ENCODE measurements at places on chromosomes 4 and X. TPM values are rescaled to one million over a fixed set of nuclear protein-coding genes. Genes with fewer than 3 reads are reported as not detected.

The ARMCX1 gene
- 16.1 TPM for polyA plus RNA-seq

DNA sequence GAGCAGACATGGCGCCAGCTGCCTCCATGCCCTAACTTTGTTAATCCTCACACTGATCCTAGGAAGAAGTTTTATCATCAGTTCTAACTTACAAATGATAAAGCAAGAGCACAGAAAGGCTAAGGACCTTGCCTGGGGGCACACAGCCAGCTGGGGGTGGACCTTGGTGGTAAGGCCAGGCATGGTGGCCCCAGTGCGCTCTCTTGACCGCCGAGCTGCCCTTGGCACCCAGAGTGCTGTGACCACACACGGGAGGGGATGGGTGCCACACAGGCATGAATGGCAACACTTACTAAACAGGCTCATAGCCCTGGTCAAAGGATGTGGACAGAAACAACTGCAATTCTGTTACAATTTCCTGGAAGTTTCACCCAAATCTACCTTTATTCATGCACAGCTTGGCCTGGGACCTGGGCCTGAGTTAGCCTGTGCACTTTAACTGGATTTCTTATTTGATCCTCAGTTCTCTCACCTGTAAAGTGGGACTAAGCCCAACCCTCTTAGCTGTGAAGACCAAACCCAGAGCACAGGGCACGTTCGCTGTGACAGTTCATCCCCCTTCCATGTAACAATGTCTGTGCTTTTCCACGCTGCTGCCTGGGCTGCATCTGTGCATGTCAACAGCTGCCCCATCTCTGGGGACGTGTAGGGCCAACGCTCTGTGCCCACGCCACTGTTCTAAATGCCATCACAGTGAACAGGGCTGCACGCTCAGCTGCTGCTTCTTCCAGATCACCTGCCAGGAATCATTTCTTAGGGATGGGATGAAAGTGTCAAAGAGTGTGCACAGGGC, 44.8 kb downstream of the ACOX3 start:
- DNase-seq, result no peak

DNA sequence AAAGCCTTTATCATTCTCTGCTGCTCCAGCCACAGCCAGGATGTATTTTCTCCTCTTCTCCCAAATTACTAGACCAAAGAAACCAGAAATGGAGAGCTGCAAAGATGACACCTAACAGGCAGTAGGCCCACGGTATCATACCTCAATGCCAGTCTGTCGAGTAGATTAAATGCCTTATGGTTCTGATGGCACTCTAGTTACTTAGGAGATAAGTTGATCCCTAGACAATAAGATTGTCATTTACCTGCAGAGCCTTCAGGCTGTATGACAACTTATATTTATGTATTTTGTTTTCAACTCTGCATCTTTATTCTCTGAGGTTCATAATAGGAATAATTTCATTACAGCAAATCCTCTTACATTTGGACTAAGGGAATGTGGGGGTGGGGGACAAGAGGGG, 262.1 kb downstream of the LDB2 start:
- no peak for DNase-seq

- no peak for DNase-seq
These were observed 24.3 kb downstream of the PSAPL1 start for GRCh38 chr4:7410446-7410845.

GRCh38 chr4:108972613-108973283, 209.9 kb upstream of the ETNPPL start:
- no peak for DNase-seq

DNA sequence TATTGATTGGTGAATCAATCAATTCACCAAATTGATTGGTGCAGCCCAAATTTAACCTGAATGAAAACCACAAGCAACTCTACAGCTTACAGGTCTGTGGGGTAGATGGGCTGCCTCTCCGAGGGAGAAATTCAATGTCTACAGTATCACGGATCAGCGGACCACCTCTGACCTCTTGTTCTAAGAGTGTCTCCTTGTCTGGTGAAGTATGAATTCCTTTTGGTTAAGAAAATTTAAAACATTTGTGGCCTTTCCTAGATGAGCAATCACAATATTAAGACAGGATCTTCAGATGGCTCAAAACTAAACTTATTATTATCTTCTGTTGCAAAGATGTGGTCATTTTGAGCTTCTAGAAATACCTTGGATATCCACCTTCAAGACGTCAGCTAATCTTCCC, 153.3 kb downstream of the IL15 start:
- no peak for DNase-seq

All from heart right ventricle (tissue), 16 donors.